Neural progenitor cell (in vitro differentiated cells): ENCODE measurements at places on chromosomes 11 and 22. TPM values are rescaled to one million over a fixed set of nuclear protein-coding genes. Genes with fewer than 3 reads are reported as not detected.
A peak's percentile ranks its signal among the peaks of the same experiment; 100 is the strongest.

The TMEM45B gene
- not detected in 2 replicates for total RNA-seq

The MMP12 gene
- not detected in 2 replicates for total RNA-seq

The SCGB1D2 gene
- not detected in 2 replicates for total RNA-seq

The GPR83 gene
- total RNA-seq: 0.03 TPM in 1 of 2 replicates, not detected in the other

The MISFA gene
- total RNA-seq: 0.65 and 1.6 TPM in 2 replicates

The OR4C16 gene
- not detected in 2 replicates for total RNA-seq

The DRD4 gene
- 0.97 and 6.6 TPM in 2 replicates for total RNA-seq

The SIK3 gene
- 19.7 and 24.4 TPM in 2 replicates for total RNA-seq

The VSIG2 gene
- total RNA-seq: not detected in 2 replicates

The ALDH3B1 gene
- total RNA-seq: 0.12 TPM in 1 of 2 replicates, not detected in the other

The MTNR1B gene
- total RNA-seq: not detected in 2 replicates

The MAPK8IP2 gene
- total RNA-seq: 0.74 TPM in 1 of 2 replicates, not detected in the other

The SLC15A3 gene
- total RNA-seq: 1.4 and 3.3 TPM in 2 replicates

The WNT7B gene
- total RNA-seq: 1.8 and 3.5 TPM in 2 replicates

The OR6T1 gene
- not detected in 2 replicates for total RNA-seq

DNA sequence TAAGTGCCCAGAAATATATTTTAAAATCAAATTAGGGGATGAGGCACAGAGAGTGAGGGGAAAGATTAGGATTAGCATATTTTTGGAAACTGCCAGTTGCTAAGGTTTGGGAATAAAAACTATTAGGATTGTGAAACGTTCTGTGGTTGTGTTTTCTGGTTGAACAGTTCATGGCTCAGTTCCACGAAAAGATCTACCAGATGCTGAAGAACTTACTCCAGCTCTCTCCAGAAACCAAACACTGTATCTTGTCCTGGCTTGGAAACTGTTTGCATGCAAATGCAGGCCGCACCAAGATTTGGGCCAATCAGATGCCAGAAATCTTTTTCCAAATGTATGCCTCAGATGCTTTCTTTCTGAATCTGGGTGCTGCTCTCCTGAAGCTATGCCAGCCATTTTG is 15.3 kb downstream of the UBE4A start:
- no peak for DNase-seq

DNA sequence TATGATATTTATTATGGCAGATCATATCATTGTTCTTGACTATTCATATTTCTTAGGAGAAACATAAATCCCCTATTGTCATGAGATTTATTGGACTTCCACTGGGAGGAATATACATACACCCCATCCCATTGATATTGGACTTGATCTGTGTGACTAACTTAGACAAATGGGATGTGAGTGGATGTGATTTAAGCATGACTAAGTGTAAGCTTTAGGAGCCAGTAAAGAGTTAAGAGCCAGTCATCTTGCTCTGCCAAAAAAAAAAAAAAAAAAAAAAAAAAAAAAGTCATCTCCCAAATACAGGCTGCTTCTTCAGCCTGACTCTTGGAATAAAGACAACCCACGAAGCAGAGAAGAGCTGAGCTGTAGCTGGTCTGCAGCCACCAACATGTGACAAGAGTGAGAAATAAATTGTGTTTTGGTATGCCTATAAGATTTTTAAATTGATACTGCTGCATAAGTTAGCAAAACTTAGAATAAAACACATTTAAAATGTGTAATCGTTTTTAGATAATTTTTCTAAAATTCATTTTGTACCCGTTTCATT is 595.0 kb upstream of the LRRC4C start:
- no peak for DNase-seq

DNA sequence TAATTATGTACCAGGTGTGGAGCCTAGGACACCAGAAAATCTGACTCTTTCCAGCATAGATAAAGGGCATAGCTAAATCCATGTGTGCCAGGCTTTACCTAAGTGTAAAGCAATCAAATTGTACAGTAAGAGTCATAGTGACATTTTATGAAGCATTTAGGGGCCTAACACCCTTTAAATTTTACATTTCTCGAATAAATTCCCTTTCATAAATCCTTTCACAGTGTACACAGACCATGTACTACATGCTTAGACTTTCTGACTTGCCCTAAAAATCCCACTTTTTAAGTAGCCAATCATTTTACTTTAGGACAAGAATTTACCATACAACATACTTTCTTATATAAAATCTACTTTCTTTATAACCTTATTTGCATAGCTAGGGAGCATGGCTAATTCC is 727.6 kb upstream of the LUZP2 start:
- no peak for DNase-seq

- DNase-seq: no peak
These were observed 707.4 kb upstream of the CHORDC1 start for GRCh38 chr11:90930252-90930651.

DNA sequence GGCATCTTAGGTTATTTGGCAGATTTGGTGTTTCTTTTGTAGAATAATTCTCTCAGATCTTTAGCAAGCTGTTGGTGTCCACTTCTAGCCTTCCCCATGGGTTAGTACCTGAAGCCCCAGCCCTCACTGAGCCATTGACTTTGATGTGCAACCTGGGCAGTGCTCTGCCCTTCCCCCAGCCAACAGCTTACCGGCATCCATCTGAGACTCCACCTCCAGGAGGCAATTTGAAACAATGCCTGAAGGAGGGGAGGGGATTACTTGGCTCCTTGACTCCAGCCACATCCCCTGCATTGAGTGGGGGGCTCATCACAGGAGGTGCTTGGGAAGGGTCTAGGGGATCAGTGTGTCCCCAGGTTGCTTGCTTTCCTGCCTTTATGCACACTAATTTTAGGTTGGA is 114.8 kb downstream of the TRIM29 start:
- DNase-seq: peak; percentile 41

- DNase-seq: no peak
These were observed 152.9 kb downstream of the SNX19 start for GRCh38 chr11:130763087-130763980.

GRCh38 chr11:71342951-71343827 is 90.8 kb upstream of the SHANK2 start:
- DNase-seq: peak; percentile 72

- DNase-seq: no peak
These were observed 1.1 kb downstream of the MLC1 start for GRCh38 chr22:50084080-50084477.

DNA sequence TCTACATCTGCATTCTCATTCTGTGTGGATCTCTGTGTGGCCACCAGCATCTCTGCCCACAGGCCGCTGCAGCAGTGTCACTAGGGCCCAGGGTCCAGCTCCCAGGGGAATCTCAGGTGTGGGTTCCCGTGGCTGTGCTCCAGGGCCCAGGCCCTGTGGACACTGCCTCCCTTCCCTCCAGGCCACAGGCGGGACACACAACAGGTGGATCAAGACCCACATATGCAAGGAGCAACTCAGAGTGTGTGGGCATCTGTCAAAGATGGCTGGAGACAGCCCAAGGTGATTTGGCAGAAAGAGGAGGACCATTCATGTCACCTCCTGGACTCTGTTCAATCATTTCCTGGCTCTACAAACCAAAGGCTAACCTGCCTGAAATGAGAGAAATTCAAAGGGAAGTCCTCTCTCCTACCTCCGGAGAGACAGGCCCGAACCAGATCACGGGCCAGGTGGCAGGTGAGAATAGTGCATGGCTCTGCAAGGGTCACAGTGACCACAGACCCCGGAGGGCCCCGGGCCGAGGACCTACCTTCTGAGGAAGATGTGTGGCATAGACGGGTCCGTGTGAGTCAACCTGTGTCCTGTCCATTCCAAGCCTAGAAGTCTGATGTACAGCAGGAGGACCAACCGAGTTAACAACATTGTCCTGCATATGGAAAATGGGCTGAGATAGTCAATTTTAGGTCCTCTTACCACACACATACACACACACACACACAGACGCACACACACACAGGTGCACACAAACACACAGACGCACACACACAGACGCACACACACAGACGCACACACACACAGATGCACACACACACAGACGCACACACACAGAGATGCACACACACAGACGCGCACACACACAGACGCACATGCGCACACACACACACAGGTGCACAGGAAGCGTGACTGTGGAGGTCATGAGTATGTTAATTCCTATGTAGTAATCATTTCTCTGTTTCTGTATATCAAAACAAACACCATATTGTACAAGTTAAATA is 1068.5 kb downstream of the BRD1 start:
- DNase-seq: no peak

- DNase-seq: peak; percentile 60
These were observed 26.5 kb downstream of the SGSM3 start for GRCh38 chr22:40396882-40397281.

- no peak for DNase-seq
These were observed 39.0 kb downstream of the QSER1 start for GRCh38 chr11:32931606-32932005.

DNA sequence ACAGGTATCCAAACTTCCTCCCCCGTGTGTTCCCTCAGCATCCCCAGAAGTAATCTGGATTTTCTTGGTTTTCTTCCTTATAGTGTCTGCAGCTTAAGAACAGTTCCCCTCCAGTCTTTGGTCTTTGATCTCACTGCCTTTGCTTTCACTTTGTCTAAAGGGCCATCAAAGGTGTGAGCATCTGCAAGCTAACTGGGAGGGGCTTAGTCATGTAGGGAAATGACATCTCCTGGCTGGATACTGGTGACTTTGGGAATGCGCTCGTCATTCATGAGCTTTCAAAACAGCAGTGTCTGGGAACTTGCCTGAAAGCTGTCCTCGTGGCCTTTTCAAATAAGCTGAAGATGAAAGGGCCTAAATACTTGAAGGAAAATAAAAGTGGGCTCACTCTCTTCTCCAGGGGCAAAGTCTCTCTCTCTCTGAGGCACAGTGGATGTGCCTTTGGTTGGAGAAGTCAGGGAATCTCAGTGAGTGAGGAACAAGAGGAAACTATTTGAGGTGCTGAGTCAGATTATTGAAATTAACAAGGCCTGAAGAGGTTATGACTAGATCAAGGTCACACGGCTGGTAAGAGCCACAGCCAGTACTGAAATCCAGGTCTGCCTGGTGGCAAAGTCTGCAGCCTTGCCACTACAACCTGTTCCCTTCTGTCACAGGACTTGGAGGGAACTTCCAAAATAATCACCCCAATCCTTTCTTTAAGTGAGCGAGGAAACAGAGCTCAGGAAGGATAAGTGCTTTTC is 45.6 kb upstream of the TENM4 start:
- no peak for DNase-seq

GRCh38 chr11:68992743-68993255 is 12.0 kb upstream of the MRGPRD start:
- no peak for DNase-seq

DNA sequence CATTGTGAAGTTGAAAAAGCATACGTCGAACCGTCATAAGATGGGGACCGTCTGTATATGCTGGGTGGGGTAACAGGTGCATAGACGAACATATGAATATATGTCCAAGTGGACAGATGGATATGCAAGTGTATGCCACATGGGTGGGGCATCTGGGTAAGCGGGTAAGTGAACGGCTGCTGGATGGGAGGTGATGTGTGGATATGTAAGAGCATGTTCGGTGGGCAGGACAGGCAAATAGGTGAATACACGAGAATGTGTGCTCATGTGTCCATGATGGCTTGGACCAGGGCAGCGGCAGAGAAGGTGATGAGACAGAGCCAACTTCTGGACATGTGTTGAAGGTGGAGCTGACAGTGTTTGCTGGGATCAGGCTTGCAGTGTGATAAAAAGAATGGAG is 12.0 kb downstream of the IFITM10 start:
- DNase-seq: no peak

DNA sequence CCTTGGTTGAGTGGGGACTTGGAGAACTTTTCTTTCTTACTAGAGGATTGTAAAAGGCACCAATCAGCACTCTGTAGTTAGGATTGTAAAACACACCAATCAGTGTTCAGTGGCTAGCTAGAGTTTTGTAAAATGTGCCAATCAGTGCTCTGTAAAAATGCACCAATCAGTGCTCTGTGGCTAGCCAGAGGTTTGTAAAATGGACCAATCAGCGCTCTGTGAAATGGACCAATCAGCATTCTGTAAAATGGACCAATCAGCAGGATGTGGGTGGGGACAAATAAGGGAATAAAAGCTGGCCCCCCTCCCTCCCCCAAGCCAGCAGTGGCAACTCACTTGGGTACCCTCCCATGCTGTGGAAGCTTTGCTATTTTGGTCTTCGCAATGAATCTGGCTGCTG is 5.5 kb upstream of the DRG1 start:
- DNase-seq: no peak

DNA sequence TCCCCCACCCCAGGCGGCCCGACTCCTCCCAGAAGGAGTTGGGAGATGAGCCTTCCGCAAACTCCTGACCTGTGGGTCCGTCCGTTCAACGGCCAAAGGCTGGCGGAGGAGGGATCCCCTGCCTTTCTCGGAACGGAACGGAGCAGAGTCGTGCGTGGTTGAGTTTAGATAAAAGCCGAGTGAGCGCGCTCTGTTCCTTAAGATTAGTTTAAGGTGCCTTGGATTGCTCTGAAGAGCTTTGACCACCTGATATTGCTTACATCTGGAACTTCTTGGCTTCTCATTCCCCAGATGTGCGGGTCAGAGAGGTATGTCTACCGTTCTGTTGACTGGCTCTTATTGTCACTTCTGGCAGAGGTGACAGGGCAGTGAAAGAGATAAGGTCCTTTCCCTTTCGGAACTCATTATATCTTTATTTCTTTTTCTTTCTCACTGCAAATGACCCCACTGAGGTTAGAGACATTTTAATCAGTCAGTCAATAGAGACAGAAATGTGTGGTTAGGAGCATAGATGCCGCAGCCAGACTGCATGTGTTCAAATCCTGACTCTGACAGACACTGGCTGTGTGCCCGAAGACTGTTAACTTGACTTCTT is at the start of gene TRIM6:
Gene TRIM6 (plus strand): TSS at position 31 of the 595 bp plus-strand sequence. CDS start 261 bp downstream, at position 292.
- peak; percentile 79 for DNase-seq

GRCh38 chr22:39332441-39333064 is 13.1 kb upstream of the RPL3 start:
- DNase-seq: no peak

- no peak for DNase-seq
These were observed 321.7 kb upstream of the SYN3 start for GRCh38 chr22:33379836-33380235.

DNA sequence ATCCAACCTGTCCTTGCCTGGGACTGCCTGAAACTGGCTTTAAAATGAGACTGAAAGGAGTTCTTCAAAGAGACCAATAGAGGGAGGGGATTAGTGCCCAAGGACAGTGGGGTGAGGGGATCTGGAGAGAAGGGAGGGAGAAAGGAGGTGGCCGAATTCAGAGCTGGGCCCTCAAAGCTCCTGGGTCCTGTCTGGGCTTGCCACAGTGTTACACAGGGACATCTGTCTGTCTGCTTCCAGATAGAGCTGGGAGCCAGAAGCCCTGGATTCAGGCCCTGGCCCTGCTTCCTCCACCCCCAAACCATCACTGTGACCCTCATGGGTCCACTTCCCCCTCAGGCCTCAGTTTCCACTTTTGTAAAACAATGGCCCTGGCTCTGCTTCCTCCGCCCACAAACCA is 3.6 kb downstream of the KCNJ4 start:
- peak; percentile 46 for DNase-seq

GRCh38 chr11:81286550-81286949 is 1447.1 kb downstream of the FAM181B start:
- peak; percentile 5 for DNase-seq
